ENCODE measurements at places on chromosomes 1 and 21.

- no peak for DNase-seq
These were observed 100.3 kb downstream of the KCNJ15 start for GRCh38 chr21:38356883-38357625.

GRCh38 chr1:11977625-11978024, 2.6 kb upstream of the MFN2 start:
- no peak for DNase-seq

- no peak for DNase-seq
These were observed 297.9 kb upstream of the GREM2 start for GRCh38 chr1:240909701-240910457.

GRCh38 chr1:80153762-80154161, 1147.2 kb upstream of the ADGRL4 start:
- no peak for DNase-seq

- no peak for DNase-seq
These were observed 26.2 kb downstream of the HS2ST1 start for GRCh38 chr1:86940599-86940998.

Data from muscle of arm (tissue), 14 donors.